ENCODE measurements at places on chromosomes 5 and 9.
A peak's percentile ranks its signal among the peaks of the same experiment; 100 is the strongest.

- peak; percentile 83 for DNase-seq
Observed at GRCh38 chr5:134637116-134637721, 4.6 kb upstream of the SAR1B start.

DNA sequence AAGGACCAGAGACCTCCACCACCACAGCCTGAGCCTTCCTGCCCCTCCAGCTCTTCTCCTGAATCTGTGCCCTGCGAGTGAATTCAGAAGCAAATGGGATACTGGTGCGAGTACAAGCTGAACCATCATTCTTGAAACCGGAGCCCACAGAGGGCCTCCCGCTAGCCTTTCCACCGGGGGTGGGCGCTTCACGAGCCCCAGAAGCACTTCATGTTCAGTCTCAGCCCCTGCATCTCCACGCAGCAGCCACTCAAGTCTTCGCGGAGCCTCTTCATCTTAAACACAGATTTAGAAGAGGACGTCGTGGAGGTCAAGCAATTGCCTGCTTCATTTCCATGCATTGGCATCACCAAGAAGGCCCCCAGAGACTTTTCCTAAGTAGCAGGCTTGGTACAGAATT is 26.0 kb upstream of the OLFM1 start:
- no peak for DNase-seq

DNA sequence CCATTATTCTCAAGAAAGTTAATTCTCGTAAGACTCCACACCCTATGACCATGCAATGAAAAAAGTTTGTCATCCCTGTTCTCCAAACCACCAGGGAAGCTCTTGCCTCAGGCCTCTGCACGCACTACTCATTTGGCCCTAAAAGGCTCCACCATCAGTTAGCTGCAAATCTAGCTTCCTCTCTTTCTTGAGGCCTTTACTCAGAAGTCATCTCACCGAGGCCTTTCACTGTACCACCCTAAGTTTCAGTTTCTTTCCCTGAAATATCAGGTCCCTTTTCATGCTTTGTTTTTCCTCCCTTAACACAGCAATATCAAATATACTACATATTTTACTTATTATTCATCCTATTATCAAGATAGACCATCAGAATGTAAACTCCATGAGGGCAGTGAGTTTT is 39.1 kb downstream of the OXCT1 start:
- no peak for DNase-seq

- DNase-seq = no peak
Observed at GRCh38 chr5:157143127-157143971, 684 bp upstream of the MED7 start.

All from epithelial cell of prostate (primary cell).